ENCODE measurements at places on chromosomes 13 and 19. TPM values are rescaled to one million over a fixed set of nuclear protein-coding genes. Genes with fewer than 3 reads are reported as not detected.

The FOSB gene
- 731 TPM for total RNA-seq

The ACP7 gene
- not detected for total RNA-seq

The PNMA8B gene
- total RNA-seq, result not detected

The NUFIP1 gene
- total RNA-seq, result 4.8 TPM

The PSG6 gene
- 0.37 TPM for total RNA-seq

The ZNF763 gene
- total RNA-seq, result 3.2 TPM

The ZMYM2 gene
- 112 TPM for total RNA-seq

The CYP4F2 gene
- not detected for total RNA-seq

The RCBTB1 gene
- 46.0 TPM for total RNA-seq

The KLF2 gene
- 725 TPM for total RNA-seq

The PRR36 gene
- total RNA-seq, result 0.12 TPM

The C19orf44 gene
- 1.9 TPM for total RNA-seq

The MAST1 gene
- total RNA-seq, result 0.94 TPM

The CYP2F1 gene
- total RNA-seq, result 0.25 TPM

The CDX2 gene
- not detected for total RNA-seq

The GPC6 gene
- total RNA-seq, result not detected

The ZNF667 gene
- 0.91 TPM for total RNA-seq

The SMIM24 gene
- 1.4 TPM for total RNA-seq

The TGFBR3L gene
- 1.1 TPM for total RNA-seq

The GDF15 gene
- not detected for total RNA-seq

The IRS2 gene
- total RNA-seq, result 86.7 TPM

The ZSCAN4 gene
- total RNA-seq, result not detected

The SOHLH2 gene
- total RNA-seq, result not detected

The PRDX2 gene
- total RNA-seq, result 74.0 TPM

The ZNF737 gene
- 11.3 TPM for total RNA-seq

The MEX3D gene
- 3.6 TPM for total RNA-seq

The ADGRL1 gene
- 8.2 TPM for total RNA-seq

The ATP8A2 gene
- 0.30 TPM for total RNA-seq

The CAMSAP3 gene
- not detected for total RNA-seq

The CEACAM20 gene
- total RNA-seq, result not detected

The NCR1 gene
- total RNA-seq, result not detected

The VSTM1 gene
- total RNA-seq, result not detected

The SBK2 gene
- not detected for total RNA-seq

The ZNF253 gene
- total RNA-seq, result 5.0 TPM

The CYSLTR2 gene
- 4.5 TPM for total RNA-seq

The PEG3 gene
- 0.17 TPM for total RNA-seq

All from CD4-positive, CD25-positive, alpha-beta regulatory T cell (primary cell).